Activated T-helper 9 cell treated with anti-CD3 and anti-CD28 coated beads, Interleukin-2, amount 50 U/mL, for 16 hours (primary cell): ENCODE measurements at places on chromosomes 1 and 21.

DNA sequence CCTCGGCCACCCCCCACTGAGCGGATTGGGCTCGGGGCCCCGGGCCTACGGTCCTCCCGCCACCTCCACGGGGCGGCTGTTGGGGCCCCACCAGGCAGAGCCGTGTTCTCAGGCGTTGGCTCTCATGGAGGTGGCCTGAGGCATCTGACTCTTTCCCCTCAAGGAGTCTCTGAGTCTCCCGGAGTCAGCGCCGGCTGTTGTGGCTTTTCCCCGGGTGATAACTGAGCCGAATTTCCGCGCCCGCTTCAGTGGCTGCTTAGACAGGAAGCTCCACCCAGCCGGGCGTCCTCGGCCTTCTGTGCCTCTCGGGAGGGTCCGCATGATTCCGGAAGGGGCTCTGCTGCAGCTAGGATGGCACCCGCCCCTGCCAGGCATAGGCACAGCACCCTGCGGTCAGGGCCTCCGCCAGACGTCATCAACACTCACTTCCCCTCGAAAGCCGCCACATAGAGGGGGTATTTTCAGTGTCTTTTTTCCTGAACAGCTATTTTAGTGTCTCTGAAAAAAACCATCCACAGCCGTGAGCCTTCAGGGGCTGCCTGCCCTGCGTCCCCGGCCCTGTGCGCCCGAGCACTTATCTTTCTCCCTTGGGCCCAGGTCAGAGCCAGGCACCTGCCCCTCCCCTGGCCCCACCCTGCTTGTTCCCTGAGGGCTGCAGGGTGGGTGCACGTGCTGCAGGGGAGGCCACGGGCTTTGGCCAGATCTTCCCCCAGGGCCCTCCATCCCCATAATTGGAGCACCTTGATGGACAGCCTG, 72.9 kb downstream of the SKI start:
- DNase-seq: peak; percentile 77

DNA sequence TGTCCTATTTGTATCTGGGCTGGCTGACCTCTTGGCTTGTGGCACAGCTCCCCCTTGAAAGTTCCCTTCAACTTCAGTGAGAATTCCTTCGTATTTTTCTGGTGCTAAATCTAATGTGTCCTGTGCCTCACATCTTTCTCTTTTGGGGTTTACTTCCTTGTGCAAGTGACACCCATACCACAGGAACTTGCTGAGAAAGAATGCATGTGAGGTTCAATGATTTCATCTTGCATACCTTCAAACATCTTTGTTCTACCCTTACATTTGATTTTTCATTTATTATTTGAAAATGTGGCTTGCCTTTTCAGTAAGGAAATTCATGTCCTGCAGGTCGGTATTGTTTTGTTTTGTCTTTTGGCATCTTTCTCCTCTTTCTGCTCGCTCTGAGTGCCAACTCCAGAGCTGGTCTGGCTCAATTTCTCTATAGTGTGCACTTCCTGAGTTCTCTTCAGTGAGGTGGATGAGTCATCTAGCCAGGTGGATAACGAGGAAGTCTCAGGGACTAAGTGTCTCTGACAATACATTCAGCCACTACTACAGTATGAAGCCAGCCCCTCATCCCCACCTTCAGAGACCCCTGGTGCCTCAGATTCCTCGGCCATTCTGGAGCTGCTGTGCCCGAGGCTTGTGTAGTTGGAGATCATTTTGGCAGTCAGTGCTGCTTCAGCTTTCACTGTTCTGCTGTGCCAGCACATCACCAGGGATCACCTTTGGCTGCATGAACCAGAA, 59.5 kb downstream of the RIPK4 start:
- DNase-seq: no peak

DNA sequence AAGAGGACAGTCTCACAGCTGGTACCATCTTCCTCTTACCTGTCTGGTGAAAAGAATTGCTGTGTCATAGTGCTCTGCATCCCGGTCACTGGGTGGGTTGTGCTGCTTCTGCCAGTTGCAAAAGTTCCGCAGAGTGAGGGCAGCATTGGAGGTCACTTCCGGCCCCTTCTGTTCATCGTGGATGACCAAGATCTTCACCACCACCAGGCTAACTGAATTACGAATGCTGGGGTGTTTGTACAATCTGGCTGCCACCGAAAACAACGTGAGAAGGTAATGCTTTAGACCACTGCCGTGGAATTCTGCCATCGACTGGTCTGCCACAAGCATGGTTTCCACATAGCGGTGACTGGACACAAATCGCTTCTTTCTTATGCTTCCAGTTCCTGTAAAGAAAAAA, 2.9 kb downstream of the ADAMTS1 start:
- no peak for DNase-seq

DNA sequence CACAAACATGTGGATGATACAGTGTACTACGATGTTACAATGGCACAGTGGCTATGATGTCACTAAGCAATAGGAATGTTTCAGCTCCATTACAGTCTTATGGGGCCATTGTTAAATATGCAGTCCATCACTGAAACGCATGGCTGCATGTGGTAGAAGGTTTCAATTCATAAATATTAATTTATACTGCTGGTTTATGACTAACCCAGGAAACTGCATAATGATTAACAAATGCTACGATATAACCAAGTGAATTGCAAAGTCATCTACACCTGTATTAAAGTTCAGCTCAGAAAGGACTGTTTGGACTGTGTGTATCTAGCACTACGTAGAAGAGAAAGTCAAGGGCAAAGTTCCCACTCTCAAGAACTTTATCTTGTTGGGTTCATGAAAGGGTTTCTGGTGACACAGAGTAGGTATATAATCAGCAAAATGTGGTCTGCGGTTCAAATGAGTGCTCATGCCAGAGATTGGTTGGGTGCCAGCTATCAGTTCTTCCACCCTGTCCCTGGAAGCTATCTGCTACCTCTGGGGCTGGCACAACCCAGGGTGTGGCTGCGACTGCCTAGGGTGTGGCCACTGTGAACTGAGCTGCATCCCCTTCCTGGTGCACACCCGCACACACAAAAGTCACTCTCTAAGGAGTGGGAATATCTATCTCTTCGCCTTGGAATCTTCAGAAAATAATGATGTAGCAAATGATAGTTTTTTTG, 14.8 kb downstream of the MGST3 start:
- no peak for DNase-seq

DNA sequence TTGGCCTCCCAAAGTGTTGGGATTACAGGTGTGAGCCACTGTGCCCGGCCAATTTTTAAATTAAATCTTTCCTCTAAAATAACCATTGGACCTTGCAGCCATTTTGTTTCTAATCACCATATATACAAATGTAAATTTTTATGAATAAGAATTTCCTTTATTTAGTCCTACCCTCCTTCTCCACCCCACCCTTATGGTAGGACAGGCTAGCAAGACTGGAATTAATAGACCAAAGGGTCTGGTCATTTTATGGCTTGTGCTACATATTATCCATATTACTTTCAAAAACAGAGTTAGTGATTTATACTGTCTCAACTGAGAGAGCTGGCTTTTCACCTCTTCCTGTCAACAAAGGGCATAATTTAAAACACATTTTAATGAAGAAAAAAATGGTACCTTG, 26.5 kb downstream of the L1TD1 start:
- DNase-seq: no peak

- no peak for DNase-seq
These were observed 14.8 kb upstream of the TMEM240 start for GRCh38 chr1:1554926-1555915.

- peak; percentile 17 for DNase-seq
These were observed 166.6 kb downstream of the DYRK1A start for GRCh38 chr21:37532868-37533780.

DNA sequence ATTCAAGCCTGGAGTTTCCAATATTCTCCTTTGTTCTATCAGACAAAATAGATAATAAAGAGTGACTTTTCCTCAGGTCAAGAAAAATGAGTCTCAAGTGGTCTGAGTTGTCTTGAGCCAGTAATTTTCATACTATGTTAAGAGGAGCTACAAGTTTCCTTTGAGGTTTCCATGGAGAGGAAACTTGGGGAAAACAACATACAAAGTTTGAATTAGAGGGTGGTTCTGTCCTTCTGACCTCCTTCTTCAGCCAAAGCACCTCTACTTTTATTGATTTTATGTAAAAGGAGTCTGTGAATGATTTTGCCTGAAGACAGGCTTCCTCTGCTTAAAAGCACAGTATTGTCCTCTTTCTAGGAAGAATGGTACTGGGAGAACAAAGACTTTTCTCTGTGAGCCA, 497.2 kb upstream of the PKN2 start:
- DNase-seq: no peak

GRCh38 chr1:3570066-3570986, 41.0 kb downstream of the MEGF6 start:
- no peak for DNase-seq

- no peak for DNase-seq
These were observed 30.9 kb upstream of the FCRL4 start for GRCh38 chr1:157628773-157629172.

- DNase-seq: no peak
These were observed 72.0 kb upstream of the CLDN14 start for GRCh38 chr21:36551731-36552433.

DNA sequence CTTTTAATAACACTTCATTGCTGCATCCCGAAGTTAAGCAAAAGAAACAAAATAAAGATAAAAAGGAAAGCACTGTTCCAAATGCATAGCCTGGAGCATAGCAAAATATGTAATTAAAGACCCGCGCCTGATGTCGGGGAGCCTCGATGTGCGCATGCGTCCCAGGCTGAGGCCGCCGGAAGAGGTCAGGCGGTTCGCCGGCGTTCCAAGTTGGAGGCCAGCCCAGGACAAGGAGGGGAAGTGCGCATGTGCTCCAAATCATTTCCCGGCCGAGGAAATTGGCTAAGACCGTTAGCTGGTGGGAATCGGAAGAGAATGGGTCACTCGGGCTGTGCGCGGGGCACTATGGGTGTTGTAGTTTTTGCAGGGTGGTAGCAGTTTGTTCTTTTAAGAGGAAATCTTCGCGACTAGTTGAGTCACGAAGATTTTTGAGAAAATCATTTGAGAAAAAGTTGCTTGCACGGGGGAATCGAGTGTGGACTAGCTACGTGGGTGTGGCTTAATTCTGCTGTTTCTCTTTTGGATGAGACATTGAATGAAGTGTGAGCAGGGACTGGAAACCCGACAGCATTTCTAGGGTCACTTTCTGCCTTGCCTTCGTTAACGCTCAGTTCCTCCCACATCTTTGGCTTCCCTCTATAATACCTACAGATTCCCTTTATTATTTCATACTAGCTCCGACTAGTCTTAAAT, 31.0 kb upstream of the CD1D start:
- DNase-seq: peak; percentile 52

- DNase-seq: no peak
These were observed 38.6 kb downstream of the ALG6 start for GRCh38 chr1:63405987-63406386.

DNA sequence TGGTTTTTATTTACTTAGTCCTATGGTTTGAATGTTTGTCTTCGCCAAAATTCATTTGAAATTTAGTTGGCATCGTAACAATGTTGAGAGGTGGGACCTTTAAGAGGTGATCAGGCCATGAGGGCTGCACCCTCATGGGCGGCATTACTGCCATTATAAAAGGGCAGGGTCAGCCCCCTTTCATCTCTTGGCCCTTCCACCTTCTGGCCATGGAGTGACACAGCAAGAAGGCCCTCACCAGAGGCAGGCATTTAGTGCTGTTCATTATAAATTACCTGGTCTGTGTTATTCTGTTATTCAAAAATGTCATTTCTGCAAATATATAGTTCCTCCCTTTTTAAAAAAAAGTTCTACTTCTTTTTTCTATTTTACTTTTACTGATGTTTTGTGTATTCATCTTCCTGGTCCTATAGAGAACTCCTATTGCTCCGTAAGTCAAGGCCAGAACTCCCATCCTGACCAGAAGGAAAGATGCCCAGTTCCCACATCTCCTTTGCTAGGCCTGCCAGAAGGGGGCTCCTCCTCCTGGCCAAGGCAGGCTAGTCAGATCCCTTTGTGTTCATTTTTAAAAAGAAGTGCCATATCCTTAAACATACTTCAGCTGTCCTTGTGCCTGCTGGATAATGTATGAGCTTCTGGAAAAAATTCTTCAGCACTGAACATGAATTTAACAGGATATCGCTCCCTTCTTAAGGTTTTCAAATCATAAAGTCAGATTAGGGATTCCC, 10.0 kb upstream of the LBR start:
- no peak for DNase-seq

DNA sequence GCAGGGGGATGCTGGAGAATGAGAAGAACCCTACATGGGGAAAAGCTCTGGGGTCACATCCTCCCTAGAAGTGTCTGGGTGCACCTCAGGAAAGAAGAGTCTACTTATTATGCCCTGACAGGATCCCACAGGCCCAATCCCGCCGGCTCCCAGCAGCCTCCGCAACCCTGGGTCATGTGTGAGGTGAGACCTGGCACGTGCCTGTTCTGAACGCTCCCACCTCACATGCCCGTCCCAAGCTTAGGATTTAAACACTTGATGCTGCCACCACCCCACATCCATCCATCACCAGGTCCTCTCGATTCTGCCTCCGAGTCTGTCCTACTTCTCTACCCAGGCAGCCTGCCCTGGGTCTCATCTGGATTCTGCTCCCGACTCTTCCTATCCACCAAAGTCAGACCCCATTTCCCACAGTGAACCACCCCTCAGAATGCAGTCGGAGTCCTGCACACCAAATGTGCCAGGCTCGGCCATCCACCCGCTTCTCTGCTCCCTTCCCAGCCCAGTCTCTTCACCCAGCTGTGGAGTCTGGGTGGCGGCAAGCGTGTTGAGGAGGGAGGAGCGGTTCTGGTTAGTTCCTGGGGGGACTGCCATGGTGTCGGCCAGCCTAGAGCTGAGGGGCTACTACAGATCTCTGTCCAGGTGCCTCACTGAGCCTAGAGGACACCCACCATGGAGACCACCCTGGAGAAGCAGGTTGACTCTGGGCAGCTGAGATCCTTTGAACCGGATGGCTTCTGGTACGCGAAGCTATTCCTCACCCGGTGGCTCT, 23.9 kb downstream of the SLC2A1 start:
- no peak for DNase-seq

DNA sequence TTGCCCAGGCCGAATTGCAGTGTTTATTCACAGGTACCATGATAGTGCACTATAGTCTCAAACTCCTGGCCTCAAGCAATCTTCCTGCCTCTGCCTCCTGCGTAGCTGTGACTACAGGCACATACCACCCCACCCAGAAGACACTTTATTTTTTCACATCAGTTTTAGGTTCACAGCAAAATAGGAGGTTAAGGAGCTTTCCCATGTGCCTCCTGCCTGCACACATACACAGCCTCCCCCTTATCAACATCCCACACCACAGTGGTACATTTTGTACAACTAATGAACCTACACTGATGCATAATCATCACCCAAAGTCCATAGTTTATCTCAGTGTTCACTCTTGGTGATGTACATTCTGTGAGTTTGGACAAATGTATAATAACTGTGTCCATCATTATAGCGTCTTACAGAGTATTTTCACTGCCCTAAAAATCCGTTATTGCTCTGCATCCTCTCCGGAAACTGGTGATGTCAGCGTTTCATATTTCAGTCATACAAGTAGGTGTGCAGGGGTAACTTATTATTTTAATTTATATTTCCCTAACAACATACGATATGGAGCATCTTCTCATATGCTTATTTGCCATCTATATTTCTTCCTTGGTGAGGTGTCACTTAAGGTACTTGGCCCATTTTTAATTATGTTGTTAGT, 23.2 kb downstream of the OR13G1 start:
- no peak for DNase-seq

- no peak for DNase-seq
These were observed 15.7 kb downstream of the PTAFR start for GRCh38 chr1:28160782-28161266.
